Stimulated activated CD4-positive, alpha-beta T cell treated with anti-CD3 and anti-CD28 coated beads, Interleukin-1b, Interleukin-23, amount 100 ng/mL, for 24 hours (primary cell): ENCODE measurements at places on chromosomes 3 and 15.
A peak's percentile ranks its signal among the peaks of the same experiment; 100 is the strongest.

DNA sequence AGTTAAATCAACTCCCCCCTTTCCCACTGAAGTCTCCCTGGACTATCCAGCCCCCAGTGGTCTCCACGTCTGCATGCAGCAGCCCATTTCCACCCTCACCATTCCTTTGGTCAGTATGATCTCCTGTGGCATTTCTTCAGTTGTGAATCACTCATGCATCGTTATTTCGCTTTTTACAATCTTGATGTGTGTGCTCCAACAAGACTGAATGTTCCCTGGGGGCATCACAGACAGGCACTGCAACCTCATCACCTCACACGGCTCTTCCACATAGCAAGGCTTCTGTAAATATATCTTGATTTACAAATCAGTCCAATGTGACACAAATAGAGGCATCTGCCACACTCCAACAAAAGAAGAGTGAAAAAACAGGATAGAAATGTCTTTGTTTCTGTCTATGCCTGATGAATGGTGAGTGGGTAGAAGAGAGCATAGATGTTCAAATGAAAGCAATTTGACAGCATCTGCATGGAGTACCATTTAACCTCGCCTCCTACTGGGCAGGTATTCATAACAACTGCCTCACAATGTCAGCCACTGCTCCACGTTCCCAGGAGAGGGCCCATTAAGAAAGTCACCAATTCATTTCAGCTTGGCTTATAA is 5.2 kb downstream of the HEG1 start:
- no peak for DNase-seq

DNA sequence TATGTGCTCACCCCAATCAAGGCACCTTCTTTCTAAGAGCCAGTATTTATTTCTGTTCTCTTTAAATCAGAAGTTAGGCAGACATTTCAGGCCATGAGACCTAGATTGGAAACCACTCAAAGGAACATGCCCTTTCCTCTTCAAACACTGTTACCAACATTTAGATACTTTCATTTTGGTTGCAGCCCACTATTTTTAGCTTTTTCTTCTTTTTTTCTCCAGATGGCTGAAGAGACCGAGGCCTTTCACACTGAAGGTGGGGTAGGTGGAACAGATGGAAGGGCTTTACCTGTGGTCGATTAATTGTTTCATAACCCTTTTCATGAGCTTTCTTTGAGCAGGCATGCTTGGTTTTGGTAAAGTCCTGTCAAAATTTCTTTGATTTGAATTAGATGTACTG is 10.9 kb upstream of the LZTFL1 start:
- DNase-seq = no peak

- DNase-seq = no peak
Measured at GRCh38 chr15:47685141-47685870, 32.0 kb upstream of the SEMA6D start.

GRCh38 chr3:13072600-13073325 is 466 bp downstream of the IQSEC1 start:
- DNase-seq = no peak

DNA sequence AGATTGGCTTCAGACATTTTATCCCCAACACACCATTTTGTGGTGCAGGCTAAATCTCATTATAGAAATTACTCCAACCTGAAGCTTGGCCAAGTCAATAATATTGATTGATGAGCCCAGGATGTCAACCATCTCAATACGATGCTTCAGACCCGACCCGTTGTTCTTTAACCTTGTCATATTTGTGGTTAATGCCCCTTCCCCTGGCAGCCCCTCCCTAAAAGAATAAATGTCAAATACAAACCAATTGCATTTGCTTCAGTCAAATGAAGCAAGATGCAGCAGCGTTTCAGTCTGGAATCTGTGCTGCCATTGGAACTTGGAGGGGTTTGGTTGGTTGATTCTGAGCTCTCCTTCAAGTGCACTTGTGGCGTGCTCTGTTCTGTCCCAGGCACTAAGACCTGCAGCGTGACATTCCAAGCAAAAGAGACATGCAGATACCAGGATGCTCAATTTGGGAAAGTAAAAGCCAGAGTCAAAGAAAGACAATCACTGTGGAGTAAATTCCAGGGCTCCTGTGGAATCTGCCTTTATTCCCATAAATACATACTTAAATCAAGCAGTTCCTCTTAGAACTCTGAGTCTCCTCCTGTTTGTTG is 23.8 kb upstream of the PSMD6 start:
- DNase-seq = no peak

GRCh38 chr15:73957785-73958184 is 31.5 kb downstream of the LOXL1 start:
- DNase-seq = no peak

DNA sequence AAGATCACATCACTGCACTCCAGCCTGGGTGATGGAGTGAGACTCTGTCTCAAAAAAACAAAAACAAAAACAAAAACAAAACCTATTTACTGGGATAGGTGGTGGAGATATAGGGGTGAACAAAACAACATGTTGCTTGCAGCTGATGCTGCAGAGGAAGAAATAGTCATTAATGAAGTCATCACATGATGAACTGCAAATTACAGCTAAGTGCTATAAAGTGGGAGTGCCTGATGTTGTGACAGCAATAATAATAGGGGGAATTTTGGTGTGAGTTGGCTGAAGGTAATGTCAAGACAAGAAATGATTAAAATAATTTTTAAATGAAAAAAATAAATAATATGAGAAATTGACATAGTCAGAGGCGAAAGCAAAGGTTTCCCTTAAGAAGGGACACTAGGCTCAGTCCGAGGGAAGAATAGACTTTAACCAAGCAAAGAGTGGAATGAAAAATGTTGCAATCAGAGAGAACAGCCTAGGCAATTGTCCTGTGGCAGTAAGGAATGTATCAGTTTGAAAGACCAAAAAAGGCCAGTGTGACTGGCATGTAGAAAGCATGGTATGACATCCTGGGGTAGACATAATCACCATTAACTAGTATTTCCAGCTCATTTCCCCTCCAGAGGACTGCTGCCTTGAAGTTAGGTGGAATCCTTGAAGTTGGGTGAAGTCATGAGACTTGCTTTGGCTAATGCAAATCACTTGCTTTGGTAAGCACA is 14.7 kb upstream of the PIK3CB start:
- DNase-seq = no peak

DNA sequence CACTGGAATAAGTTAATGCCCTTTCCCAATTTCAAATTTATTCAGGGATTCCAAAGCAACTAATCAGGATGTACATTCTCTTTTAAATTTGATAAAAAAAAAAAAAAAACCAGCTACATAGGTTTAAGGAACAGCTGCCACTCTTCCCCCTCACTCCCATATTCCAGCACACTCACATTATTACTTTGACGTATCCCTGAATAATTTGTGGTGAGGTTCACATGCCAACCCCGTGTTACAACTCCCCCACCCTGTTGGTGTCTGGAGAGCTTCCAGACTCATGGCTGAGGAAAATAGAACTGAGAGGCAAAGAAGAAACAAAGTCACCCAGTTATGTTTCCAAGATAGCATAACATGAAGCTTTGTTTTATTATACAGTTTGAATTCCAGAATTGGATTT is 300.5 kb upstream of the MME start:
- DNase-seq = no peak

- DNase-seq = no peak
Measured at GRCh38 chr15:100308608-100309007, 33.2 kb downstream of the ADAMTS17 start.

GRCh38 chr15:39270934-39271333 is 309.9 kb upstream of the THBS1 start:
- DNase-seq = no peak

GRCh38 chr3:100331660-100332059 is 2.9 kb upstream of the NIT2 start:
- no peak for DNase-seq

DNA sequence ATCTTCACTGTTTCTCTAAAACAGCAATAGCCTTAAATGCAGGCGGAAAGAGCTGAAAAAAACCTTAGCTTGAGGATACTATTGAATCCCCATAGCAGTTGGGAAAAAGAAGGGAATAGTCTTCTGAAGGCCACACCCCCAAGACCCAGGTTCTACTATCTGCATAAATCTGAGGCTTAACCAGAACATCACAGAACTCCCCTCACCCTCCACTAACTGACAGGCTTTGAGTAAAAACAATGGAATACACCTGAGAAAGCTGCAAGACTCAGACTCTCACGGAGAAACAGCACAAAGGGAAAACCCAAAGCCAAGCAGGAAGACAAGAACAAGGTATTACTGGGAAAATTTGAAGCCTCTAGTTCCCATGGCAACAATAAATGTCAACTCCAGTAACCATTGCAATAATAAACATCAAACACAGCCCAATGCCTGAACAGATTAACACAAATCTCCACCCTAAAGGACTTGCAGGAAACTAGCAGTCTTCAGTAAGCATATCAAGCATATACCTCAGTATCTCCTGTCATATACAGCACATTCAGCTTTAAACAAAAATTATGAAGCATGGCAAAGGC is 56.4 kb downstream of the TMCC1 start:
- DNase-seq = no peak

GRCh38 chr3:157445857-157446256 is 9.2 kb downstream of the PTX3 start:
- DNase-seq = no peak

- no peak for DNase-seq
Measured at GRCh38 chr15:95557226-95558046, 773.1 kb upstream of the NR2F2 start.

GRCh38 chr3:134610432-134611385 is 40.1 kb downstream of the KY start:
- no peak for DNase-seq

GRCh38 chr15:41566121-41566885 is 7.3 kb downstream of the TYRO3 start:
- DNase-seq = no peak

DNA sequence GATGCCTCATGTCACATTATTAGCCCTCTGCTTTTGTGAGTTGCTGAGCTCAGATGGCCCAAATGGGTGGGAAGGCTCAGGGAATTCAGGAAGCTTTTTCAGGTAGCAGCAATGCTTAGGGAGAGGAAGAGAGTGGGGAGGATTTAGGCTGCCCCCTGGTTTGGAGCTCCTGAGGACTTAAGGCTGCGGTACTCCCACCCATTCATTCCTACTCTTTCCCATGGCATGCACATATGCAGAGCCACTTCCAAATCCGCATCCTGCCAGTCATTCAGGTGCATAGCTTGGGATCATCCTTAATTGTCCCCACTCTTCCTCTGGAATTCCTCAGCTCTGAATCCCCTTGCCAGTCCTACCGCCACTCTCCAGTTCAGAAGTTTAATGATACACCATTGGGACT is 343.1 kb upstream of the FRG2C start:
- DNase-seq = no peak

- DNase-seq = no peak
Measured at GRCh38 chr3:42670670-42671069, 14.7 kb upstream of the KLHL40 start.

DNA sequence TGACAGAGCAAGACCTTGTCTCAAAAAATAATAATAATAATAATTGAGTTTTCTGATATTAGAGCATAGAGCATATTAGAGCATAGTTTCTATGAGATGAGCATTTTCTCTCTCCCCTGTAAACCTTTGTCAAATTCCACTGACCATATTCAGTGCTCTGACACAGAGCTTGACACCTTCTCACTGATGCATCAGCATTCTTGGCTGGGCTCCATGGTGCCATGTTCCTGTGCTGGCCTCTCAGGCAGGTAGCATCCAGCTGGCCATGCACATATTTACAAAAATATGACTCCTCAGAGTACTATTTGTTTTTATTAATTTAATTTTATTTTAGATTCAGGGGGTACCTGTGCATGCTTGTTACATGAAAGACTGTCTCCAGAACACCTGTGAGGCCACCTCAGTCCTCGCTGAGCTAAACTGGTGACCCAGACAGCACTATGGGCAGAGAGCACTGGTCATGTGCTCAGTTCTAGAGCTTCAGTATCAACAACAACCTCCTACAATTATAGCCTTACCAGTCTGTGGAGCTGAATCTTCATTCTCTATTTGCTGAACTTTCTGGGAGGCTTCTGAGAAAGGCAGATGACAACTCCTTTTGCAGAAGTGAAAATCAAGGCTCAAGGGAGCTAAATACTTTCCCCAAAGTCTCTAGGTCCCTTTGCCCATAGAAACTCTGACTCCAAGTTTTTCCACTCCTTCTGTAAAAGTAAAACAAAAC is 21.6 kb upstream of the SLC28A2 start:
- no peak for DNase-seq

- no peak for DNase-seq
Measured at GRCh38 chr3:168331756-168332155, 236.0 kb upstream of the GOLIM4 start.

DNA sequence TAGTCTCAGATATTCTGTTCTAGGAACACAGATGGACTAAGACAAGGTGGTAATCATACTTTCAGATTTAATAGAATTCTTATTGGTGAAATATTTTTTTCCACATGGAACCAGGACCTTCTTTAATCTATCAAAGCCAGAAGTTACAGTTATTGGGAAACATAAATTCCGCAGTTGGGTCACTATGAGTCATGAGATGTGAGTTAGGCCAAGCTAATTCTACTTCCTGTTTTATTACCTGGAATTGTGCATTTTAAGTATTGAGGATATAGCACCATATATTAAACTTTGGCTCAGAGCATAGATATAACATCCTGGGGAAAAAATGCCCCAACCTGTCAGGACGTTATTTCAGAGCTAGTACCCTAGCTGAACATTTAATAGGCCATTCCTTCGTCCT is 96.4 kb upstream of the P3H2 start:
- no peak for DNase-seq

GRCh38 chr15:77430652-77431051 is 10.0 kb downstream of the HMG20A start:
- no peak for DNase-seq

DNA sequence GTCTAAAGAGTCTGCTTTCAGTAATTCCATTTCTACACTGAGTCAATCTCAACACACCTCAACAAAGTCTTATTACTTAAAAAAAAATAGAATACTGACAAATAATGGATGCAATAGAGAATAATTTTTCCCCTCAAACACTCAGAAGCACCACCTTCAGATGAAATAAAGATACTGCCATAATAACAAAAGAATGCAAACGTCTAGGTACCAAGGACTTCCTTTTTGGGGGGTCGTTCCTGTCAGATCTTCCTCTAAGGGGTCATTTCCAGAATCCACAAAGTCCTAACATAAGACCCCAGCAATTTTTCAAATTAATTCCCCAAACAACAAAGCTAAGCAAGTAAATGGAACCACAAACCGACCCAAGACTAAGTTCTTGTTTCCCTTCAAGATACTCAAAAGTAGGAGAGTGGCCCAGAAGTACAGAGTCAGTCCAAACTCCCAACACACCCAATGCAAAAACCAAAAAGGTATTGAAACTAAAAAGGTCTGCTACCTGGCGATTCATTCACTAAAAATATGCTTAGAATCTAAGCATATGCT is 1.3 kb downstream of the RYK start:
- DNase-seq = no peak

- DNase-seq = peak; percentile 65
Measured at GRCh38 chr15:73700041-73700842, 16.1 kb downstream of the CD276 start.

- no peak for DNase-seq
Measured at GRCh38 chr3:30428251-30428650, 178.2 kb upstream of the TGFBR2 start.

GRCh38 chr3:129440618-129441190 is 680 bp downstream of the IFT122 start:
- no peak for DNase-seq

- no peak for DNase-seq
Measured at GRCh38 chr3:94561094-94561493, 498.2 kb downstream of the NSUN3 start.
